Stimulated activated CD4-positive, alpha-beta T cell treated with anti-CD3 and anti-CD28 coated beads, Interleukin-12 subunit alpha, Interleukin-12 subunit beta, amount 100 ng/mL, for 24 hours (primary cell): ENCODE measurements at places on chromosomes 1 and 21.

DNA sequence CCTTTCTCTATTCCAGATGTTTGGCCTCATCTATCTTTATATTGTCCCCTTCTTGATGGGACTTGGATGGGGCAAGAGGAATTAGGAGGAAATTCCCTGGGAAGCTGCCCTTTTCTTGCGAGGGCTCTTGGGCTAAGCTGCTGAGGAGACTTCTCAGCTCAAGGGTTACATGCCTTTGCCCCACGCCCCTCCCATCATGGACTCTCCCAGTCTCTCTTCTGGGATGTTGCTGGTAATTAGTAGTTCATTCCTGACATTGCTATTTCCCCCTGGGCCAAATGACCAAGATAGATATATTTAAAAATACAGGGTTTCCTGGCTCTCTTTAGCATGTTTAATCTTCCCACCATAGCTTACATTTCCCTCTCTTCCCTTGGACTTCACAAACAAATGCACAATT, 90.6 kb upstream of the RALGPS2 start:
- no peak for DNase-seq

DNA sequence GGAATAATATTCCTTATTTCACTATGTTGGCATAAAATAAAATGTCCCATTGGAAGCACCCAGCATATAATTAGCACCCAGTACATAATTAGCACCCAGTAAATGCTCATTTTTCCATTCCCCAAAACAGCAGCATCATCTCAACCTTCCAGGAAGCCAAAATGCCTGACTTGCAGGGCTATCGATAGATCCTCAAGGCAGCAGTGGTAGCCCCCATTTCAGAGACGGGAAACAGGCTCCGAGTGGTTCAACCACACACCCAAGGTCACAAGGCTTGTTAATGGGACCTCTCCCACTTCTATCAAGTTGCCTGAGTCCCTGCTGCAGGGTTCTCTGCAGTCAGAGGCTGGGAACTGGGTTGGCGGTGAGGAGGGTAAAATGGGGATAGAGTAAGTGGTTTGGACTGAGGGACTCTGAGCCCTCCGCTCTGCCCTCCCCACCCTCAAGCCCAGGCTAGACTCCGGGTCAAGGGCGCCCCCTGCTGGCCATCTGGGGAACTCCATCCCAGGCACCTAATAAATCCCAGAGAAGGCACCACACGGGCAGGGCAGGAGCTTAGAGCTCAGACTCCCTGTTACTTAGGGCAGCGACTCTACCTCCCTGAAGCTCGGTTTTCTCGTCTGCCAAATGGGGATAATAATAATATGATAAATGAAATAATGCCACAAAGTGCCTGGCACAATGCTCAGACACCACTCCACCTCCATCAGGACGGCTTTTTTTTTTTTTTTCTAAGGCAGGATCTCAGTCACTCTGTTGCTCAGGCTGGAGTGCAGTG, 21.9 kb upstream of the LAPTM5 start:
- peak; percentile 94 for DNase-seq

- DNase-seq: no peak
Observed at GRCh38 chr21:17789656-17790055, 29.5 kb downstream of the C21orf91 start.

GRCh38 chr1:189500778-189501177, 976.9 kb downstream of the BRINP3 start:
- no peak for DNase-seq

GRCh38 chr1:234667600-234668576, 57.9 kb upstream of the IRF2BP2 start:
- DNase-seq: no peak

DNA sequence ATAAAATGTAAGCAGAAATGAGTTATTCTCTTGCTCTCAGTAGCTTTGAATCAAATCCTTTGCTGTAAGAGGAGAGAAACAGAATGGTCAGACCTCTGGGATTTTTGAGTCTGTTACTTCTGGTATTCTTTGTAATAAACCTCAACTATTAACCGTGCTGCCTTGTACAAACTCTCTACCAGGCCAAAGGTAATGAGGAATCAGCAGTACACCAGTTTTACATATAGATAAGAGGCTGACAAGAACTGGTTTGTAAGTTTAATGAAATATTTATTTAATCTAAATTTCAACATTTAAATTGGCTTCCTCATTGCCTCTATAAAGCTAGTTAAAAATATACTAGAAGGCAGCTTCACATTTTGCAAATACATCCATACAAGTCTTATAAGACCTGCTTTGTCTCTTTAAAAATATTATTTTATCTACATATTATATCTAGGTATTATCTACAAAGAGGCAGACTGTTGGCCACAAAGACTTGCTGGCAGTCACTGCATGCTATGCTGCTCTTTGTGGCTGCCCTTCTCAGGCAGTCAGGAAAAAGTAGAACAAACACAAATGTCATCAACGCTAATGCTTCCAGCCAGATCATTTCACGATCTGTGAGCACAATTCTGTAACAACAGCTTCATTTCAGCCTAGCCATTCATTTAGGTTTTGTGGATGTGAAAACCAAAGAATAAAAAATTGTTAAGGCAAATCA, 173.0 kb downstream of the GABPA start:
- DNase-seq: no peak

DNA sequence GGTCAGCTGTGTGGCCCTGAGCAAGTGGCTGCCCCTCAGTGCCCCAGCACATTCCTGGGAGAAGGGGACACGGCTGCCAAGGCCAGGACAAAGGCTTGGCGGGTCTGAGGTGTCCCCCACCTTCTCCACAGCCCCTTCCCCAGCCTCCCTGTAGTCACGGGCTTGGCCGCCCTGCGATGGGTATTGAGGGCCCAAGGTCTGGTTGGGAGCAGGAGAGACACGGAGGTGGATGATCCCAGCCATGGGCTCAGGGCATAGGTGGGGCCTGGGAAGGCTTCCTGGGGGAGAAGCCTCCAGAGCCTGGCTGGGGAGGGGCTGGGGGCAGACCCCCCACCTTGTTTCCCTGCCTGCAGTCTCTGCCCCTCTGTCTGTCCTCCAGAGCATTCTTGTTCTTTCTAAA, 27.0 kb downstream of the TTC39A start:
- DNase-seq: no peak

GRCh38 chr1:210669951-210670350, 341.2 kb downstream of the HHAT start:
- no peak for DNase-seq

GRCh38 chr1:167136191-167136614, 42.3 kb downstream of the STYXL2 start:
- no peak for DNase-seq

DNA sequence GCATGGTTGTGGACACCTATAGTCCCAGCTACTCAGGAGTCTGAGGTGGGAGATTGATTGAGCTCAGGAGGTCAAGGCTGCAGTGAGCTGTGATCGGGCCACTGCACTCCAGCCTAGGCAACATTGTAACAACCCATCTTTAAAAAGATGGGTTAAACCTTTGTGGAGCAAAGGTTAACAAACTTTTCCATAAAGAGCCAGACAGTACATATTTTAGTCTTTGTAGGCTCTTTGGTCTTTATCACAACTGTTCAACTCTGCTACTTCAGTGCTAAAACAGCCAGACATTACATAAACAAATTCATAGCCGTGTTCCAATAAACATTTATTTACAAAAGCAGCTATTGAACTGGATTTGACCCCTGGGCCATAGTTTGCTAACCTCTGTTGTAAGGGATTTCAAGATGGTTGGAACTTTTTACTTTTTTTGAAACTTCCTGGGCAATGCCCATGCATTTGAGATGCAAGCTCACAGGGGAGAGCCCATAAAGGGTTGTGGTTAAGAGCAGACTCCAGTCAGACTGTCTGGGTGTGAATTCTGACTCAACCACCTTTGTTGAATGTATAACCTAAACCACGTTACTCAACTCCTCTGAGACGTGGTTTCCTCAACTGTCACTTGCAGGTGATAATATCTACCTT, 10.8 kb downstream of the INAVA start:
- DNase-seq: no peak

- no peak for DNase-seq
Observed at GRCh38 chr21:27112186-27112585, 145.3 kb upstream of the ADAMTS5 start.

DNA sequence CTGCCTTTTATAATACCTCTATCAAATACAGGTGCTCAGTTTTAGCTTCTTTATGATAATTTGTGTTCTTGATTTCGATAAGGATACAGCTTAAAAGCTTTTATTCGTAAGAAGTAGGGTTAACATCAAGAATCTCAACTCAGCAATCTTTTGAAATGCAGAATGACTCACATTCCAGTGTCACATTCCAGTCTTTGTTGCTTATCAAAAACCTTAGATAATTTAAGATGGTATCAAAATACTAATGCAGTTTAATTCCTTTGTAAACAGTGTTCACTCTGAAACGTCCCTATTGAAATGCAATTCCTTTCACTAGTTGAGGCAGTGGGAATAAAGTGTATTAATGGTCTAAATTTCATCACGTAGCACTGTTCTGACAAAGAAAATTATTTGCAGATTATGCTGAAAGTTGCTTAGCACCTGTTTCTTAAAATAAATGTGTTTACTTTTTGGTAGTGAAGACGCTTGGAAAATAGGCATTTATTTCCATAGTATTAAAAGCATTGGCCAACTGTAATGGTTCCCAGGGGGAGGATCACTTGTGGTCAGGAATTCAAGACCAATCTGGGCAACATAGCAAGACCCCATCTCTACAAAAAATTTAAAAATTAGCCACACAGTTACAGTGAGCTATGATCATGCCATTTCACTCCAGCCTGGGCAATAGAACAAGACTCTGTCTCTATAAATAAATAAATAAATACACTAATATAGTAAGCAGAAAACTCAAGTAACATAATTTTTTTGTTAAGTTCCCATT, 10.1 kb upstream of the CNN3 start:
- no peak for DNase-seq

- DNase-seq: no peak
Observed at GRCh38 chr21:44766818-44767354, 34.7 kb downstream of the UBE2G2 start.

- DNase-seq: no peak
Observed at GRCh38 chr21:41753006-41753898, 13.6 kb downstream of the RIPK4 start.

GRCh38 chr1:59151387-59151761, 145.5 kb upstream of the FGGY start:
- no peak for DNase-seq

DNA sequence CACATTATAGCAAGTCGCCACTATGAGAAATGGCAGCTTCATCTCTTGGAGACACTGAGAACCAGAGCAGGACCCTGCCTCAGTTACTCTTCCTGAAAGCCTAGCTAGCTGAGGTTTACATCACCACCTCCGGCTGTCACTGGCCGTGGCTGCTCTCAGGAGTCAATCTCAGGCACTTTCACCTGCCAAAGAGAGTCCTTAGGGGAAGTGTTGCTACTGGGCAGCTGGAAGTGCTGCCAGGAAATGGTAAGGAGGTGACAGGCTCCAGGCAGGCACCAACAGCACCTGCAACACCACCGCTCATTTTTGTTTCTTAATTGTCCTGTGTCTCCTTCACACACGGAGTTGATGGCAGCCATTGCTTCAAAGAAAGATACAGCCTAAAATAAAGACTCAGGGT, 92.5 kb downstream of the DSCAM start:
- DNase-seq: no peak

- DNase-seq: no peak
Observed at GRCh38 chr1:82323144-82323841, 522.6 kb downstream of the ADGRL2 start.

DNA sequence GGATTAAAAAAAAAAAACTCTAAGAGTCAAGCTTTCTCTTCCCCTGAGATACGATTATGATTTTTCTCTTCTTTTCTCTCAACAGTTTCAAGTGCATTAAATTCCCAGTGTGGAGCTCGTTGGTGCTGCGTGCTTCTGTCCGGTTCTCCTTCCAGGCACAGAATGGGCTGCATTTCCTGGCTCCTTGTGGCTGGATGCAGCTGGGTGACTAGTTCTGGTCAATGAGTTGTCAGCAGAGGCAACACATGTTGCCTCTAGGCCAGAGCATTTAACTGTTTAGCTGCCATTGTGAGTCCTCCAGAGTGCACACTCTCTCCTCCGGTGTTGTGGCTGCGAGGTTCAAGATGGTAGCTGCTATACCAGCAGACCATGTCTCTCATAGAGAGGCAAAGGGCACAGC, 312.9 kb downstream of the RRAGC start:
- no peak for DNase-seq

- no peak for DNase-seq
Observed at GRCh38 chr1:159974350-159974965, 20.4 kb upstream of the SLAMF9 start.

- no peak for DNase-seq
Observed at GRCh38 chr1:55572878-55573734, 357.9 kb upstream of the USP24 start.

- DNase-seq: no peak
Observed at GRCh38 chr21:23949493-23949892, 1657.8 kb downstream of the MRPL39 start.

- no peak for DNase-seq
Observed at GRCh38 chr1:159869173-159869572, 6.7 kb upstream of the VSIG8 start.

- no peak for DNase-seq
Observed at GRCh38 chr21:44647222-44647552, 973 bp downstream of the KRTAP10-11 start.

- DNase-seq: no peak
Observed at GRCh38 chr1:111154021-111154999, 14.3 kb downstream of the CEPT1 start.

- DNase-seq: no peak
Observed at GRCh38 chr1:95201905-95202304, 32.1 kb upstream of the RWDD3 start.

DNA sequence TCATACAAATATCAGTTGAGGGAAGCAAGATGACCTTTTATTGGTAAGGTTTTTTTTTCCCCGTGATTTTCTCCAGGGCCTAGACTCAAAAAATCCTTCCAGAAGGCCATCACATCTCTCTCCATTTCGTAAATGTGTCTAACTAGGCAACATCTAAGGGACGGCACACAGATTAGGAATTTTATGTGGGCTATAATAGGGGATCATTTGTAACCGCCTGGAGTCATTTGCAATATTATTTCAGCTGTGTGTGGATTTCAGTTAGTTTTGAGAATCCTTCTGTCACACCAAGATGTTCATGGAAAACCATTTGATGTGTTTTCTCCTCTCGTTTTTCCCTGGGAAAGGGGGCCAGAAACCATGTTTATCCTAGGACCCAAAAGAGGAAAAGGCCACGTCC, 63.1 kb downstream of the ATP5PO start:
- no peak for DNase-seq

DNA sequence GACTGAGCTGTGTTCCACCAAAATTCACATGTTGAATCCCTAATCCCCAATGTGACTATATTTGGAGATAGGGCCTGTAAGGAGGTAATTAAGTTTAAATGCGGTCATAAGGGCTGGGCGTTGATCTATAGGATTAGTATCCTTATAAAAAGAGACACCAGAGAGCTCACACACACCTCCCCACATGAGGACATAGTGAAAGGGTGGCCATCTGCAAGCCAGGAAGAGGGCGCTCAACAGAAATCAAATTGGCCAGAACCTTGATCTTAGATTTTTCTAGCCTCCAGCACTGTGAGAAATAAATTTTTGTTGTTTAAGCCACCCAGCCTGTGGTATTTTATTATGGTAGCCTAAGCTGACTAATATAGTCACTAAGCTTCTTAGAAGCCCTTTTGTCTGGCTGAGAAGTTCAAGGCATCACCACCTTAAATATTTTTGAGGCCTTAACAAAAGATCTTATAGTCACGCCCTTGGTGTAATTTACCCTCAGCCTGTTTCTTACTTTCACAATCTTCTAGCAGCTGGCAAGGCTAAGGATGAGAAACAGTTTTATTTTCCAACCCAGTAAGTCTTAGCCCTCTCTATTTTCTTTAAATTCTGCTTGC, 28.8 kb downstream of the GORAB start:
- no peak for DNase-seq
